CD4-positive, alpha-beta T cell treated with Interleukin-4 for 1 hour (primary cell): ENCODE measurements at places on chromosomes 12 and 14.
A peak's percentile ranks its signal among the peaks of the same experiment; 100 is the strongest.

- DNase-seq: no peak
These were observed 121.8 kb downstream of the TBC1D30 start for GRCh38 chr12:64946132-64946829.

DNA sequence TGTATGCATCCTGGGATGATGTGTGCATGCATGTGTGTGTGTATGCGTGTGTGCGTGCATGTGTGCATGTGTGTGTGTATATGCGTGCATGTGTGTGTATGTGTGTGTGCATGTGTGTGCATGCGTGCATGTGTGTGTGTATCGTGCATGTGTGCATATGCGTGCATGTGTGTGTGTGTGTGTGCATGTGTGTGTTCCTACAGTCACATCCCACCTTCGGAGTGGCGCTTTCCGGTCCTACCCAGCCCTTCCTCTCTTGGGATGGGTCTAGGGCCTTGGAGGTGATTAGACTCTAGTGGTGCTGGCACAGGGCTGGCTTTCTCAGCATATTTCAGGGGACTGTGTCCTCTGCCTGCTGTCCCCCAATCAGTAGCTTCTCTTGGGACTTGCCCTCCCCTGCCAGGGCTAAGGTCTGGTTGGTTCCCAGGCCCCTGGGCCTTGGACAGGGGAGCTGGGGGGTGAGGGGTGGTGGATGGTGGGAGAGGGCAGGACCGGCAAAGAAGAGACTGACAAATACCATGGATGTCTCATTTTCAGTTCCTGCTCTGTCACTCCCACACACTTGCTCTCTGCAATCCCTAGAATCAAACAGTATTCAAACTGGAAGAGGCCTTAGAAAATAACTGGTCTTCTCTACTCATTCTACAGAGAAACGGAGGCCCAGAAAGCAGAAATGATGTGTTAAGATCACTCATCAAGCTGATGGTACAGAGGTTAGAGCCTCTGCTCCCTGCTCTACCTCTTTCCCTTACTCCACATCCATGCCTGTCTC lies 21.9 kb upstream of the FAIM2 start:
- no peak for DNase-seq

- DNase-seq: no peak
These were observed 81.6 kb downstream of the MYRFL start for GRCh38 chr12:69906411-69907216.

DNA sequence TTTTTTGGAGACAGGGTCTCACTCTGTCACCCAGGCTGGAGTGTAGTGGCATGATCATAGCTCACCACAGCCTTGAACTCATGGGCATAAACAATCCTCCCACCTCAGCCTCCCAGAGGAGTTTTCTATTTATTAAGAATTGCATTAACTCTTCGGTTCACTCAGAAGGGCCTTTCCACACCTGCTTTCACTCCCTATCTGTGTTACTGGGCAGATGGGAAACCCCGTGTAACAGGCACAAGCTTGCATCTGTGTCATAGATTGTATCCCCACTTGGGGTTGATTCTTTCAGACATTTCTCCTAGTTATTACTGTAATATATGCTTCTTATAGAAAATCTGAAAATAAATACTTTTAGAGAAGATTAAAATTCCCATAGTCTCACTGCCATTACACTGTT lies 38.7 kb downstream of the STX2 start:
- no peak for DNase-seq

GRCh38 chr12:122031342-122032216 lies 9.9 kb downstream of the BCL7A start:
- peak; percentile 27 for DNase-seq

DNA sequence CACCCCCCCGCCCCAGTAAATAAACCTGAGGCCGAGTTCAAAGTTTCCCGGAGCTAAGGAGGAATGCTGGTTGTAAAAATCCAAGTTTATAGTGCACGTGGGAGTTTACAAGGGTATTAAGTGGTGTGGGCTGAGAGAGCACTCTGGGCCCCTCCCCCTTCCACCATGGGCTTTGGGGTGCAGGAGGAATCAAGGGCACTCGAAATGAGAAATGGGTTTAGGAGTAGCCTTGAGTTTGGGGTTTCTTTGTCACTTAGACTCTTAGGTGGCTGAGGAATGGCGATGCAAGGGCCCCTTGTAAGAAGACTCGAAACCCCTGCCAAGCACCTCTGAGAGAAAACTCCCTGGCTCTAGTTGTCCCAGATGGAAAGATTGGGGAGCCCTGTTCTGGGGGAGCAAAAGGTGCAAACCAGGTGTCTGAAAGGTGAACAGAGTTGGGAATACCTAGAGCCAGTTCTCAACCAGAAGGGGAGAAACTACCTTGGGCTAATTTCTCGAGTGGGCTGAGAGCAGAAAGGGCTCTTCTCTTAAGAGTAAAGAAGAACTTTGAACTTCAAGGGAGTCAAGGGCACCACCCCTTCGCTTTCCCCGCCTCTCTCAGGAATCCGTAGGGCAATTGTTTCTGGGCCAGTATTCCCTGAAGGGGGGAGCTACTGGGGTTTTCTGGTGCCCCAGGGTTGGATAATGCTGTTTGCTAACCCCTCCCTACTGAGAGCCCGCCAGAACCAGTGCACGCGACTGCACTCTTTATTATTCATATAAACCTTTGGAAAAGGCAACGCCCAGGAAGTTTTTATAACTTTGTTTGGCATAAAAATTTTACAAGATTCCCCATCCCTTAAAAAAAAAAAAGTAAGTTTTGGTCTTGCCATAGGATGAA lies 4.0 kb upstream of the HOTAIR start:
- DNase-seq: no peak

DNA sequence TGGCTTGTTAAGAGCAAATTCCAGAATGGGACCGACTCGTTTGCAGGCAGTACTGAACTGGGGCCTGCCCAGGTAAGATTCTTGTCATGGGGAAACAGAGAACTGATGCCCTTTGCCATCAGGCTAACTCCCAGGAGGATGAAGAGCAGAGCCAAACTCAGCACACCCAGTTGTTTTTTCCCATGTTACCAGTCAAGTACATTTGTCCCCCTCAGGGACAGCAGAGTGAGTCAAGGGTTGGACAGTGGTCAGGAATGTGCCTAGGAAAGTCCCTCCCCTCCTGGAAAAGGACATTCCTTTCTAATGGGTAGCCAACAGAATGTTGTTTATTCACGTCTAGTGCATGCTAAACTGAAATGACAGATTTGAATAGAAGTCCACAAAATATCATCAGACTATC lies 1.6 kb downstream of the ART4 start:
- no peak for DNase-seq

DNA sequence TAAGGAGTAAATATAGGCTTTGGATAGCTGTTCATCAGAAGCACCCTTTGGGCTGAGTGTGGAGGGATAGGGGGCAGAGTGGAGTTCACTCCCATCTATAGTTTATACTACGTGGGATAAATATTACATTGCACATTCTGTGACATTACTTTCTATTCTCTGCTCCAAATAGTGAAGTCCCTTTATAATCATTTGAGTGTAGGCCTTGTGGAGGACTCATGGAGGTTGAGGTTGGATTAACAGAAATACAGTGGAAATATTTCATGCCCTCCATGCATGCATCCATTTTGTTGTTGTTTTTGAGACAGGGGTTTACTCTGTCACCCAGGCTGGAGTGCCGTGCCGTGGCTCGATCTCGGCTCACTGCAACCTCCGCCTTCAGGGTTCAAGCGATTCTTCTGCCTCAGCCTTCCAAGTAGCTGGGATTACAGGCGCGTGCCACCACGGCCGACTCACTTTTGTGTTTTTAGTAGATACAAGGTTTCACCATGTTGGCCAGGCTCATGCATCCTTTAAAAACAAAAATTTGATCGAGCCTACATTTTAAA lies 1.4 kb downstream of the CHPT1 start:
- DNase-seq: no peak

DNA sequence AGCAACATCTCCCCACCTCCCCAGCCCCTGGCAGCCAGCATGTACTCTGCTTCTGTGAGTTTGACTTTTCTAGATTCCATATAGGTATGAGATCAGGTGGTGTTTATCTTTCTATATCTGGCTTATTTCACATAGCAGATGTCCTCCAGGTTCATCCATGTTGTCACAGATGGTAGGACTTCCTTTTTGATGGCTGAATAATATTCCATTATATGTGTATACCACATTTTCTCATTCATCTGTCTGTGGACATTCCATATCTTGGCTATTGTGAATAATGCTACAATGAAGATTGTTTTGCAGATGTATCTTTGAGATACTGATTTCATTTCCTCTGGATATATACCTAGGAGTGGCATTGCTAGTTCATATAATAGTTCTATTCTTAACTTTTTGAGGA lies 18.4 kb downstream of the ALKBH2 start:
- DNase-seq: no peak

DNA sequence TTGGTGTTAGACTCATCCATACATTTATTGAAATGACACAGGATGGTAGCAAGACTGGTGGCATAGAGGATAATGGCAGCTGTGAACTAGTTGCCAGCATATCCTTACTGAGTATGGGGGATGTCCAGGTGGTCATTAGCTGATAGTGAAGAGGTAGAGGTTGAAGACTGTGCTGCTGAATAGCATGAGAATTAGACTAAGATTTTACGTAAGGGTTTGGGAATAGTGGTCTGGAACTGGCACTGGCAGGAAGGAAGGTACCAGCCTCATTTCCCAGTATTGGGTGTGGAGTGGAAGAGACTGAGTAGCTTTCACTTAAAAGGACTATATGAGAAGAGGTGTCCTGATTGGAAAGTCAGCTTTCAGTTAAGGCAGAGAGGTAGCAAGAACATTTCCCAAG lies 6.5 kb downstream of the ERC1 start:
- no peak for DNase-seq

DNA sequence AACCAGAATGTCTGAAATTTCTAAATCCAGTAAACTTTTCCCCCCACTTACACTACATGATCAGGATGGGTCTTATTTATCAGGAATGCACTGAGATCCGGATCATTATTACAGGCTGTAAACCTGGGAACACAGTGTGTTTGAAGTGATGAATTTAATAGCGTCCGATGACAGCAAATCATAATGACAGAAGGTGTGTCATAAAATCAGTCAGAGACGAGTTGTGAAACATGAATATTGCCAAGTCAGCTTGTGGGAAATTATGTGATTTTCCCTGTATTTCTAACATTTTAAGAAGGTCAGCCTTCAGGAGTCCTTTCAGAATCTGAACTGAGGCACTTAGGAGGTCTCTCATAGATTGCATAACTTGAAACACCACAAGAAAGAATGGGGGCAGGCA lies 36.7 kb downstream of the RERG start:
- DNase-seq: no peak

DNA sequence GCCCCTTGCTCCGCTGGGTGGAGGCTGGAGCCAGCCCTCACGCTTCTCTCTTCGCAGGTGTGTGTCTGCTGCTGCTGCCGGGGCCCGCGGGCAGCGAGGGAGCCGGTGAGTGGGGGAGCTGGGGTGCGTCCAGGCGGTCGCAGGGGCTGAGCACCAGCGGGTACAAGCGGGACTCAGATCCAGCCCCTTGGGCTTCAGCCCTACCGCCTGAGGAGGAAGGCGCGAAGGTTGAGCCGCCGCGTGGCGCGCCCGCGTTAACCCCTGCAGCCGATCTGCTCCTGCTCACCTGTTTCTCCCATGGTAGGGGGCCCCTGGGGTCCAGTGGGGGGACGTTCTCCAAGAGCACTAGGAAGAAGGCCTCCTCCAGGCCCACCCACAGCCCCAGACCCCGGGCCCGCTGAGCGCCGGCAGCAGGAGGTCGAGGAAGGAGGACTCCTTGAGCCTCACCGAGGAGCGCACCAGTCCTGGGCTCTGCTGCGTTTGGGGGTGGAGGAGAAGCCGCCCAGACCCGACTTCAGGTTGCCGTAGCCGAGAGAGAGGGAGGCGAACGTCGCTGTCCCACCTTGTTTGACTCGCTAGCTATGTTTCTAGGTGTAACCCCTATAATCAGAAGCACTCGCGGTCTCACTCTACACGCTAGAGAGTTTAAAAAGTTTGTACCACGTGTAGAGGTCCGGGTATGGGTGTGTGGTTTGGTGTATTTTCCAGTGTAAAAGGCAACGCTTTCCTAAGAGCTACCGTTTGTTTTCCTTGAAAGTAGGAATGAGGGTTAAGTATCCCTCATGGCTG lies 834 bp downstream of the COCH start:
- DNase-seq: no peak

GRCh38 chr14:57573173-57573572 lies 79.5 kb upstream of the CCDC198 start:
- DNase-seq: no peak

GRCh38 chr14:37124614-37125013 lies 47.8 kb downstream of the SLC25A21 start:
- DNase-seq: no peak

- DNase-seq: no peak
These were observed 1.5 kb downstream of the CIPC start for GRCh38 chr14:77099425-77100167.

- DNase-seq: no peak
These were observed 3.6 kb downstream of the CMKLR1 start for GRCh38 chr12:108335349-108336119.

GRCh38 chr12:62714181-62714773 lies 220.7 kb downstream of the PPM1H start:
- no peak for DNase-seq

DNA sequence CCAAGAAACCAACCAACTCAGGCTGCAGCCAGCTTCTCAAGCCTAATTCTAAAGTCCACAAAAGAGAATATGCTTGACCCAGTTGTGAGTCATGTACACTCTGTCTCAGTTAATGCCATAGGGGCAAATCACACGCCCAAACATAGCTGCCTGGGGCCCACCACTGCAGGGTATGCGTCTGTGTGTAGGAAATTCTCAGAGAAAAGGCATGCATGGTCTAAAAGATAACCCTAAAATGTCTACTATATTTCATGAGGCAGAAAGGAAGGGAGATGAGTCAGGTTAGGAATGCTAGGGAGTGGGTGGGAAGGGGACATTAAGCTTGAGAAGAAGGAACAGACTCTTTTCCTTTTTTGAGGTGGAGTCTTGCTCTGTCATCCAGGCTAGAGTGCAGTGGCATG lies 22.3 kb upstream of the SPTLC2 start:
- no peak for DNase-seq

DNA sequence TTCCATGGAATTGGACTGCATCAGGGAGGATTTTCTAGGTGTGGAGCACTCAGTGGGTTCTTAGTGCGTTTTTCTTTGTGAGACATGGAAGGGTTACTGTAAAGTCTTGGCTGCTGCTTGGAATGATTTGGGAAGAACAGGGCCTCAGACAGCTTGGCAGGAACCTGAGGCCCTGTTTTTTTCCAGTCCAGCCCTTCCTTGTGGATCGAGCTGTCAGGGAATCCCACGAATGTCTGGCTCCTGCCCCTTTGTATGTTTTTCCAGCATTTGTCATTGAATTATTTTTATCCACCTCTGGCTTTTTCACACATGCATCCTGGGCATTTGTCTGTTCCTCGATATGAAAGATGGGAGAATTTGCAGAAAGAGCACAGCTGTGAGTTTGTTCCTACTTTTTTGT lies 158.5 kb downstream of the TGFB3 start:
- DNase-seq: no peak

- DNase-seq: no peak
These were observed 105.9 kb downstream of the ETV6 start for GRCh38 chr12:11755302-11755930.
